ENCODE measurements at places on chromosomes 2 and 18.

GRCh38 chr2:160060297-160060696, 2.1 kb downstream of the PLA2R1 start:
- no peak for DNase-seq

DNA sequence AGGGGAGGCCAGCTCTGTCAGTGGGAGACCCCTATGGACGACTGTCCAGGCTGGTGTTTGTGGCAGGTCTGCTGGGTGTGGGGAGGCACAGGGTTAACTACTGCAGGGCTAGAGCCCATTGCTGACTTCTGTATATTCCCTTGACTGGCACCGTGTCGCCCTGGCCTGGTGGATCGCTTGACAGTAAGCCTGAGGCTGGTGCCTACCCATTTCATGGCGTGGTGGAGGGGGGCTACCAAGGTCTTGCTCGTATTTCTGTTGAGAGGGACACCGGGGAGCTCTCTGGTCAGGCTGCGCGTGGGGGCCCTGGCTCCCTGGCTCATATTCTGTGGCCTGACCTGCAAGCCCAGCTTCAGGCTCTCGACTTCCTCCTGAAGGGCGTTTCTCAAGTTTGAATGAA, 119.7 kb downstream of the ACOXL start:
- no peak for DNase-seq

DNA sequence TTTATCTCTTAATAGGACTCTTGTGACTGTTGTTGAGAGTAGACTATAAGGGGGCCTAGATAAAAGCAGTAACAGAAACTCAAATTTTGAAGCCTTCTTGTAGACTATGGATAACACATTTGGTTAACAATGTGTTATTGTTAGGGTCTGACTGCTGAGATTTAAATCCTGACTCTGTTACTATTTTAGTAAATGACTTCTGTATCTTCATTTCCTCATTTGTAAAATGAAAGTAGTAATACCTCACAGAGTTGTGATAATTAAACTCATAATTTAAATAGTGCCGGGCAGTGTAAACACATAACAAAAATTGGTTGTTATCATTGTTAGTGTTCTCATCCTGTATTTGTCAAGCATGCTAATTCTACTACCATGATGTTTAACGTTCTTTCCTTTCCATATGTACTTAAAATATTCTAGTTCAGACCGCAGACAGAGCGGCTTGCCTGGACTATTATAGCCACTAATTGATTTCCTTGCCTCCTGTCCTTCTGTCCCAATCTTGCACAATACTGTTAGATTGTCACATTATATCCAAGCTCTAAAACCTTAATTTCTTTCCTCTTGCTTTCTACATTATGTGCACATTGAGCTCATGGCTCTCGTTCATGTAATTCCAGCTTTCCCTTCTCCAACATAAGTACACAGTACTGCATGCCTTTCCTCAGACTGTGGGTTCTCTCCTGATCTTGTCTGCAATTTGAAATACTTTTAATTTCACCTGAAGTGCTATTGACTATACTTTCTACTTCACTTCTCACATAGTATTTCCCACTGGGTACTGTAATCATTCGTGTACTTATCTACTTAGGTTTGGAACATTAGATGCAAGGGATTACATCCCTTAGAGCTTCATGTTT, 48.4 kb downstream of the RBBP8 start:
- DNase-seq, result no peak

- no peak for DNase-seq
Observed at GRCh38 chr2:208306291-208306690, 40.2 kb downstream of the PIKFYVE start.

GRCh38 chr2:60234274-60234986, 319.0 kb downstream of the BCL11A start:
- DNase-seq, result no peak

DNA sequence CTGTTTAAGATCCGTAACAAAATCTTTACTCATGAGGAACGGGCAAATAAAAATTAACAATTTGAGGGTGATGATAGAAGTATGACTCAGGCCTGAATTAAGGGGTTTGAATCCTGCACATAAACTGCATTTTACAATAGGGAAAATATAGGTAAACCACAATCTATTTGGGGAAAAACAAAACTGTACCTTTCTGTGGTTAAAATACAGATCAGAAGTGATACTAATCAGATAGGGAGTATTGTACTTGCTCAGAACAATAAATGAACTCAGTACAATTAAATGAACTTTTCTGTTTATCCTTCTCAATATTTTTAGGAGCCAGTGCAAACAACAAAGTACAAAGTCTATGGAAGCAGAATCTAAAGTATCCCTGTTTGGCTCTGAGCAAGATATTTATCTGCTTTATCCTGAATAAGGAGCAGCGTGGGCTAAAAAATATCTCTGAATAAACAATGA, 287.3 kb downstream of the ZNF385B start:
- DNase-seq, result no peak

- DNase-seq, result no peak
Observed at GRCh38 chr18:22822841-22823508, 110.2 kb upstream of the RBBP8 start.

All from right atrium auricular region (tissue), 2 donors.